Hippocampal formation (tissue), 2 donors: ENCODE measurements at places on chromosomes 1 and 21.

GRCh38 chr1:195948123-195948895 lies 659.9 kb downstream of the KCNT2 start:
- no peak for DNase-seq

GRCh38 chr21:35597750-35598339 lies 462.5 kb downstream of the SETD4 start:
- no peak for DNase-seq

GRCh38 chr1:24717887-24718650 lies 27.2 kb upstream of the CLIC4 start:
- peak; percentile 88 for DNase-seq

- no peak for DNase-seq
Observed at GRCh38 chr1:98896711-98897445, 107.8 kb downstream of the PLPPR5 start.

DNA sequence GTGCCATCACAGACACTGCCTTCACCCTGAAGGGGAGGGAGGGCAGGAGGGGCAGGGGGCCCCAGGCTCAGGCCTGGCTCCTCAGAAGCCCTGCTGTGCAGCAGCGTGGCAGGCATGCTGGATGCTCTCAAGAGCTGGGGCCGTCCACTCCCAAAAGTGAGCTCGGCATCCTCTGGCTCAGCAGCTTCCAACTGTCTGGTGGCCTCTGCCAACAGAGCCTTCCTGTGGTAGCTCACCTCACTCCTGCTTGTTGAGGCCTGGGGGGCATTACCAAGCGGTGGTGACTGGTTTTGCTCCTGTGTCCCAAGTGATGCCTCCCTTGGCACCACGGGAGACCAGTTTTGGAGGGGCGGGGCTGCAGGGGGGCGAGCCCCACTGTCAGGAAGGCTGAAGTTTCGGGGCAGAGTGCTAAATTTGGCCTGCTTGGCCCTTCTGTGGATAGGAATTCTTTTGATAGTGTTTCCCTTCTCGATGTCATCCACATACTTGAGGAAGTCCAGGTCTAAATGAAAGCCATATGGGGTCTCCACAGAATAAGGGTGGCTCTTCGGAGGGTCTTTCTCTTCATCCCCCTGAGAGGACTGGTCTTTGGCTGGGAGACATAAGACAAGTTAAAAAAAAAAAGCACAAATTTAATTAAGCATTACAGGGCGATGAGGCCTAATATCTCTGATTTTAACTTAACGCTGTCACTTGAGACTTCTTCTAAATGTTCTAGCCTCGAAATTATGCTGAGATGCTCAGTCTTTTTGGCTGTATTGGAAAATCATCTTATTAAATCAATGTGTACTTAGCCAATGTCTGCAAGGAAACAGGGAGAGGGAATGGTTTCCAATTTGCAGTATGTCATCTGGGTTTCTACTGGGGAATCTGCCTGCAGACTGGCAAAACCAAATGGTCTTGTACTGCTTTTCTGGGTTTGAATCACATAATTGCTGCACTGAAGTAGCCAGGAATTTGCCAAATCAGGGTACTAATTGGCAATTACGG lies 44.4 kb downstream of the KANK4 start:
- DNase-seq, result no peak

DNA sequence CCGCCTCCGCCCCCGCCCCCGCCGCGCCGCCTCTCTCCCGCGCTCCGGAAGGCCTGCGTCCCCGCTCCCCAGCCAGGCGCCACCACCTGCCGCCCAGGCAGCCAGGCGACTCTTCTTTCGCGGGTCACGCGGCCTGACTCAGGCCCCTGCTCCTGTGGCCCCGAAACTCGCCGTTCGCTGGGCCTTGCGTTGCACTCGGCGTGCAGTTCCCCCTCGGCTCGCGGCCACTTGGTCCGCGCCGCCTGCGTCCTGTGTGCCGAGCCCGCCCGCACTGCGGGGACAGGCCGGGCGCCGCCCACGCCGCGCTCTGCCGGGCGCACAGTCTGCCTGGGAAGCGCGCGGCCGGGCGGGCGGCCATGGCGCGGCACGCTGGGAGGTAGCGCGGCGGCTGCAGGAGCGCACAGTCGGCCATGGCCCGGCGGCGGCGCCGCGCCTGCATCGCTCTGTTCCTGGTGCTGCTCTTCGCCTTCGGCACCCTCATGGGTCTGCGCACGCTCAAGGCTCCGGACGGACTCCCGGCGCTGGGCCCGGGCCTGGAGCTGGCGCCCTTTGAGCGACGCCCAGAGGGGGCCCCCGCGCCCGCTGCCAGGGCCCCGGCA lies at the start of gene MANEAL:
MANEAL (plus strand) TSS at position 75 of the 599 bp plus-strand sequence; CDS start at position 411, 336 bp downstream.
- peak; percentile 34 for DNase-seq

DNA sequence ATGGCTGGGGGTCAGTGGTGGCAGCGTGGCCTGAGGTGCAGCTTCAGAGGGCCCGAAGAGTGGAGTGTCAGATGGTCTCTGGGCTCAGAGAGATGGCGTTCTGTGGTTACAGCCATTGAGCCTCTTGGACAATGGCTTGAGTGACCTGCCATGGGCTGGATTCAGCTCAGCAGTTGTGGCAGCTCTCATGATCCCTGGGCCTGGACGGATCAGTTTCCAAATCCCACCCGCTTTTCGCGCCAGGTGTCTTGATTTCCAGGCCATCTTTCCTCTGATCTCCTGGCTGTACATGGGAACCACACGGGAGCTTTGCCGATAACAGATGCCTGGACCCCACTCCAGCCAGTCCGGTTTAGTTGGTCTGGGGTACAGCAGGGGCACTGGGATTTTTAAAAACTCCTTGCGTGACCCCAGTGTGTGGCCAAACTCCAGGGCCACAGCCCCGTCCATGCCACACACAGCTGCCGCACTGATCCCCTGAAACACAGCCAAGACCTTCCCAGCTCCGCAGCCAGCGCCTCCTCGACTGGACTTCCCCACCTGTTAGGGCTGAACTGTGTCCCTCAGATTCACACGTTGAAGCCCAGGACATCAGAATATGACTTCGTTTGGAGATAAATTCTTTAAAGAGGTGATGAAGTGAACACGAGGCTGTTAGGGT lies 67.9 kb downstream of the ATP5PO start:
- no peak for DNase-seq

GRCh38 chr1:62870148-62870547 lies 86.2 kb downstream of the ATG4C start:
- no peak for DNase-seq

DNA sequence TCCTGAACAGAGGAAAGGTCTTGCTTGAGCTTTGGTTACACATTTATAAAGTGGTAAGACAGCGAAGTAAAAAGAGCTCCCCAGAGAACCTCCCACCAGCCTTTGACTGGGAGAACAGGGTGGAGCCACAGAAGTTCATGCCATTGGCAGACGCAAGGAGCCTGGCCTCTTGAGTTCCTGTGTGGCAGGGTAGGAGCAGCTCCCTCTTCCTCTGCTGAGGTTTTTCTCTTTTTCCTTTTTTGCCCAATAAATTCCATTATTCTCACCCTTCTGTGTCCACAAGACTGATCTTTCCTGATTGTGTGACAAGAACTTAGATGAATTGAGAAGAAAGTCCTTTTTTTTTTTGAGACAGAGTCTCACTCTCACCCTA lies 4.3 kb downstream of the THEM4 start:
- no peak for DNase-seq

DNA sequence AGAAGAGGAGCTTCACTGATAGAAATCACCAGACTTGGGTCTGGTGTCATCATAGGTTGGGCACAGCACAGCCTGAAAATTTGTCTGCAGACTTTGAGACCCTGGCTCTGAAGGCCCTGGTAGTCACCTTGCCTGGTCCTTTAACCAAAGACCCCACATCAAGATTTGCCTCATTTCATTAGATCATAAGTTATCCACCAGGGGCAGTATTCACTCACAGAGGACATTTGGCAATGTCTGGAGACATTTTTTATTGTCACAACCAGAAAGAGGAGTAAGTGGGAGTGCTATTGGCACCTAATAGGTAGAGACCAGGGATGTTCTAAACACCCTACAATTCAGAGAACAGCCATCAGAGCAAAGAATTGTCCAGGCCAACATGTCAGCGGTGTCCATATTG lies 22.1 kb upstream of the PAX7 start:
- no peak for DNase-seq

- DNase-seq, result no peak
Observed at GRCh38 chr21:41466024-41466820, 40.2 kb downstream of the MX1 start.
